ENCODE measurements at places on chromosomes 3 and 15.
A peak's percentile ranks its signal among the peaks of the same experiment; 100 is the strongest.

GRCh38 chr3:117243657-117244056, 534.1 kb downstream of the TUSC7 start:
- no peak for DNase-seq

DNA sequence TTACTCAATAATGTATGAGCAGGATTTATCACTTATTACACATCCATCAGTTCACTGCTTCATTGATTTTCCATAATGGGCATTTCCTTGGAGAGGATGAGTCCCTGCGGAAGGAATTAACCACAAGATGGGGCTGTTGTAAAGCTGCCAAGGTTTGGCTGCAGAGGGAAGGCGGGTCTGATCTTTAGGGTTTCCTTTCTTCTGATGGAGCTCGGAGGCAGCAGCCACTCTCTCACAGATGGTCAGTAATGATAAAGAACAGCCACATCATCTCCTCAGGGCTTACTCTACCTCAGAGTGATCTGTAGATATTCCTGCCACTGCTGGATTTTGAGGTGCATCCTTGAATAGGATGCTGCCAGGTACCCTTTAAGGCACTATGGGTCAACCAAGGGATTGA, 115.2 kb downstream of the USP13 start:
- no peak for DNase-seq

DNA sequence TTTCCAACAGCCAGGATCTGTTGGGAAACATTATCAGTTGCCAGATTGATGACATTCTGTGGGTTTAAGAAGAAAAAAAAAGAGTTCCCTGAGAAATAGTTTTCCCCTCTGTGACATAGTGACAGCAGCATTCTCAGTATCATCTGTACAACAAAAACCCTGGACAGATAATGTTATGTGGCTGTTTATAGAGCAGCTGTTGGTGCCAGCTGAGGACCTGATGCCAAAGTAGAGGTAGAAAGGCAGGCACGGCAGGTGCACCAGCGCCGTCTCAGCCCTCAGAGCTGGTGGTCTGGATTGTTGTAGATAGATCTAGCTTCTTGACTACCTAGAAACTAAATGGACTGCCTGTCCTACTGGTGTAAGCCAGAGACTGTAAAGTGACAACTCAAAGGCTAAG, 56.2 kb upstream of the FILIP1L start:
- no peak for DNase-seq

DNA sequence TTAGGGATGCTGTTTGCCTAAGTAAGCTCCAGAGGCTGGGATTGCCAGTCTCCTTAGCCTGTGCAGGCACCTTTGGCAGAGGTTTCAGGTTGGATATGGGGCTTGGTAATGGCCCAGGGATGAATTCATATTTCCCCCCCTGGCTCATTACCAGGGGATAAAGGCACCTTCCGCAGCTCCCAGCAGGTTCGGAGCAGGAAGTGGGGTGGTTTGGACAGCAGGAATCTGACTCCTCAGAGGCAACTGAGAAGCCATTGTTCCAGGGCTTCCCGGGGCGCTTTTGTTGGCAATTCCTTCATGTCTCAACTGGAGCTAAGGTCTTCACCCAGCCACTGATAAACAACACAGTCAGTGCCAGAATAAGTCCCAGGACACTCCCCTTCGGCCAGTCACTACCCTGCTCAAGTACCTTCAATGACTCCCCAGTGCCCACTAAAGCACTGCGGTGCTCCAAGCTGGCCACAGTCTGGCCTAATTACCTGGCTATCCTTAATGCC, 85.3 kb upstream of the SLC6A6 start:
- no peak for DNase-seq

- no peak for DNase-seq
Measured at GRCh38 chr3:144775551-144775950, 803.9 kb downstream of the DIPK2A start.

- no peak for DNase-seq
Measured at GRCh38 chr3:49173116-49173791, 1.9 kb downstream of the KLHDC8B start.

- no peak for DNase-seq
Measured at GRCh38 chr3:167867981-167868380, 132.5 kb downstream of the SERPINI1 start.

GRCh38 chr3:181622365-181622764, 89.4 kb upstream of the SOX2 start:
- no peak for DNase-seq

DNA sequence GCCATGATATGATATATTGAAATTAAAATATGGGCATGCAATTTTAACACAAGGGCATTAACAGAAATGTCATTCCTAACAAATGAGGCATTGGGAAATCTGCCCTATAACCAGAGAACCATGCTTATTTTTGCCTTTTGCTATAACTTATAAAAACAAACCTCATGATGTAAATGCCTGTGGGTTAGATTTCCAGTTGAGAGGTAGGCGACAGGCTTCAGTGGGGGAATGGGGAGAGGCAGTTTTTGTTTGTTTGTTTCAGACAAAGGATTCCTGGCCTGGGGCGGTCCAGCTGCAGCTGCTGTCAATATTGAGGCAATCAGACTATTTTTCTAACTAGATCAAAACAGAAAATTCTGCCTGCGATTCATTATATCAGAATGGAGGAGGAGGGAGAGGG, 490.4 kb upstream of the CFAP20DC start:
- DNase-seq, result no peak

GRCh38 chr3:160023476-160023875, 34.8 kb downstream of the IL12A start:
- DNase-seq, result no peak

GRCh38 chr3:145557405-145557804, 603.6 kb downstream of the PLOD2 start:
- no peak for DNase-seq

- DNase-seq, result no peak
Measured at GRCh38 chr3:36166477-36166876, 213.8 kb upstream of the STAC start.

- no peak for DNase-seq
Measured at GRCh38 chr3:123431658-123432324, 17.1 kb downstream of the ADCY5 start.

GRCh38 chr15:27272427-27272826, 301.4 kb downstream of the GABRG3 start:
- DNase-seq, result no peak

GRCh38 chr3:175890066-175890465, 1030.9 kb downstream of the NAALADL2 start:
- DNase-seq, result no peak

- no peak for DNase-seq
Measured at GRCh38 chr15:51203797-51204196, 109.1 kb upstream of the TNFAIP8L3 start.

- DNase-seq, result no peak
Measured at GRCh38 chr3:21290557-21290956, 460.5 kb downstream of the ZNF385D start.

DNA sequence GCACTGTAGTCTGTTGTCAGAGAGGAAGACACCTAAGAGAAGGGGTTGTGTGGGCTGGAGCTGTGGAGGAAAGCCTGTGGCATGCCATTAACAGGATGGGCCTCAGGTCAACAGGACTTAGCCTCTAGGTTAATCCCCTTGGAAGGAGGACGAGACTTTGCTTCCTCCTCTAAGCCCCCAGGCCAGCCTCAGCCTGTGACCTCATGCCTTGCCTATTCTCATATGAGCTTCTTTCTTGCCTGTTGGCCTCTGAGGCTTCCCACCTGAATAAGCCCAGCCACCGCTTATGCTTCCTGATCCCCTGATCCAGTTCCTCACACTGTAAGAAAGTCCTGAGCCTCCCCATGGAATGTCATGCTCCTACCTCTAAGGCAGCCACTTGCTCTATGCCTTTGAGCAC, 52.2 kb upstream of the TBC1D21 start:
- no peak for DNase-seq

DNA sequence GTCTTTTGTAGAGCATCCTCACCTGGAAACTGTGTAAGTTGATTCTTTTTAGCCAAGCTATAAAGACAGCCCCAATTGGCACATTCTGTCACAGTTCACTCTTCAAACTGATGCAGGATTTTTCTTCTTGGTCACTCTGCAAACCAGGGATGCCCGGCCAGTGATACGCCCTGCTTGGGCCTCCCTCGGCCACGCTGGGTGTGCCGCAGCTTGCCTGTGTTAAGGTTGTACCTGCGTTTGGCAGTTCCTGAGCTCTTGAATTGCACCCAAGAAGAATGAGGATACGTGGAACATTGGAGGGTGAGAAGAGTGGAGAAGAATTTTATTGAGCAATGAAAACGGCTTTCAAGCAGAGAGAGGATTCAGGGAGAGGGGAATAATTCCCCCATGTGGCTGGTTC, 49.9 kb downstream of the PSMD6 start:
- DNase-seq, result no peak

DNA sequence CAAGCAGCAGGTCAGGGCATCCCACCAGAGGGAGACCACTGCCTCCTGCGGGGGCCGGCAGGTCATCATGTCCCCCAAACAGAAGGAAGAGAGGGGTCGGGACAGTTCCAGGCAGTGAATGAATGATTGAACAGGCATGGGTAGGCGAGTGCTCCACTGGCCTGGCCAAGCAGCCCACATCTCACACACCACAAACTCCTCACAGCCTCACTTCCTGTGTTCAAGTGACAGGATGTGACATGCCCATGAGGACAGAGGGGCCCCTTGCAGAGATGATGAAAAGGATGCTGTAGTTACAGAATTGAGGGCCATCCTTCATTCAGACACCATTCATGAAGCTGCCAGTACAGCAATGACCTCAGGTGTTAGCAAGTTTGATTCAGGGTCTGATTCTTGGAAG, 3.7 kb downstream of the IQSEC1 start:
- no peak for DNase-seq

DNA sequence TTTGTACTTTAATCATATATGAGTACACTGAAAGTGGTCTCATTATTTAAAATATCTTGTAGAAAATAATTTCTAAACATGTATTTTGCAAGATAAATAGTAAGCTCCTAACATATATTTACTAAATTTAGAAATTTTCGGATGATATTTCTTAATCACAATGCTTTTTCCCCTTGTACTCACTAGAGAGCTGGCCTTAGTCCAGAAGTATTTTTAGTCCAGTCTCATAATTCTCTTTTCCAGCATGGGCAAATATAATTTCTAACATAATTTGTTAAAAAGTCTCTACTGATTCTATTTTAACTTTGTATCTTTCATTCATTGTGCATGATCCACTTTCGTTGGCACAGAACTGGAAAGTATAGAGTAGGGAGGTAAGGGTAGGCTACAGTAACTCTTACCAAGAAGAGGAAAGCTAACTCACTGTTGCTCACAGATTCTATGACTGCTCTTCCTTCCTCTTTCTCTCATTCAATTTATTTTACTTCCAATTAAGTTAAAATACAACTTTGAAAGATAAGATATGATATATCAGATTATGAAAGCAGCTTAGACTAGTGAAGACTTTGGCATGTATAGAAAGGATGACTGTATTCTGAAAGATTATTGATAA, 39.3 kb downstream of the FGF7 start:
- no peak for DNase-seq

GRCh38 chr15:86021281-86022264, 58.1 kb upstream of the AGBL1 start:
- DNase-seq, result no peak

DNA sequence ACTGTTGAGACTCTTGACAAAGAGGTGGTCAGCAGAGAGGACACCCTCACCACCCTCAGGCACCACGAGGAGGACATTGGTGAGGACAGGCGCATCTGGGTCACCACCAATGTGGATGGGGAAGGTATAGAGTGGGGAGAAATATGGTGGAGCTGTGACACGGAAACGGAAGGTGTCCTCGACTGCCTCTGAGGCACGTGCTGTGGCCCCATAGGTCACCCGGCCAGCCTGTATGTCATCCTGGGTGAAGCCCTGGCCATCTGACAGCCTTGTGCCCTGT, 24.4 kb downstream of the CSPG4 start:
- no peak for DNase-seq

DNA sequence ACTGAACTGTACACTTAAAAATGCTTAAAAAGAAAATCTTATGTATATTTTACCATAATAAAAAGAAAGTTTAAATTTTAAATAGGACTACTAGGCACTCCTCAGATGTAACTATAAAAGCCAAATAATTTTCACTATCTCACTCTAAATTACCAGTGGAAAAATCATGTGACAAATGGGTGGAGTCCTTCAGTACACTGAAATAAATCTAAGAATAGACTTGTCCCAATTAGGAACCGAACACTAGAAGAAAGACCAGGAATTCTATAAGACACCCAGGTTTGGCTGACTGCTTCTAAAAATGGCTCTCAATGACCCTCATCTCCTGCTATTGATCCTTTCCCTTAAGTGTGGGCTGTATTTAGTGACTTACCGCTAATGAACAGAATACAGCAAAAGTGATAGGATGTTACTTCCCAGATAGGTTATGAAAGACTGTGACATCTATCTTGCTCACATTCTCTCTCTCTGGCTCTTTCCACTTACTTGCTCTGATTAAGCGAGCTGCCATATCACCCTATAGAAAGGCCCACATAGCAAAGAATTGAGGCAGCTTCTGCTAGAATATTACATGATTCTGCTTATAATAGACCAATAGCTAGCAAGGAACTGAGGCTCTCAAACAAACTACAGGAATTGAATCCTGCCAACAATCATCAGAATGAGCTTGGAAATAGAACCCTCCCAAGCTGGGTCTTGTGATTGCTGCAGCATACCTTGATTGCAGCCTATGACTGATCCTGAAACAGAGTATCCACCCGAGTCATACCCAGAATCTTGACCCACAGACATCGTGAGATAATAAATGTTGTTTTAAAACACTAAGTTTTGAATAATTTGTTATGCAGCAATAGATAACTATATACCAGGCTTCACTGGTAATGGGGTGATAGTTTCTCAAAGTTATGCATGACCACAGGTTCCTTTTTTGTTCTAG, 16.9 kb downstream of the TTBK2 start:
- DNase-seq, result no peak

GRCh38 chr3:7315037-7315436, 454.1 kb downstream of the GRM7 start:
- no peak for DNase-seq

DNA sequence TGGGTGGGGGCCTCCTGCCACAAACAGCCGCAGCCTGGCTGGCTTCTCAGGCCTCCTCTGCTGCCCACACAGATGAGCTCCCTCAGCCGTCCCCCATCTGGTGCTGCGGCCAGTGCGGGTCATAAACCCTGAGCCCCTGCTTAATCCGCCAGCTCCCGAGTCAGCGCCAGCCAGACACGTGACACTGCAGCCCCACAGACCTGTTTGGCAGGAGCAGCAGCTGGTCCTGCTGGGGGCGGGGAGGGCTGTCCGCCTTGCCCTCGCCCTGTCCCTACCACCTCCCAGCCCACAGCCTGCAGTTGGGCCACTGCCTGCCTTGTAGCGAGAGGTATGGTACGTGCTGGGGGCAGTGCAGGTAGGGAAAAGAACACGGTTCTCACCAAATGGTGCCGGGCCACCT, 86.2 kb downstream of the IQSEC1 start:
- DNase-seq, result no peak

DNA sequence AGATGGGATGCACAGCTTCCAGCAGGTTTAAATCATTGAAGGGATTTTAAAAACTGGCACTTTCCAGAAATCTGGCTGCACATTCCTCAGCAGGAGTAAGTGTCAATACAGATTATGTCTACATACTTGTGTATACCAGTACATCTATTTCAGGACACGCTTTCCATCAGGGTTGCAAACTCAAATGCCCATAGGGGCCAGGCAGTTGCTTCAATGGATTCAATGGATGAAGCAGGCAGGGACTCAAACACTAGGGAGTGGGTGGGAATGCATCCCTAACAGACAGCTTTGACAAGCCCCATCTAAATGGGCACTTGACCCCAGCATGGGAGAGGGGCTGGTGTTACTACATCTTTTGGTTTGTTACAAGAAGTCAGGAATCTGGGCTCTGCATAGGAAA, 136.8 kb downstream of the FOXP1 start:
- no peak for DNase-seq

GRCh38 chr3:46947981-46948791, 28.4 kb downstream of the CCDC12 start:
- DNase-seq, result peak; percentile 45

All from stimulated activated CD4-positive, alpha-beta T cell treated with anti-CD3 and anti-CD28 coated beads, Interleukin-2, amount 100 ng/mL, for 4 hours (primary cell).